Kidney (tissue), 22 donors: ENCODE measurements at places on chromosomes 1 and 21. TPM values are rescaled to one million over a fixed set of nuclear protein-coding genes. Genes with fewer than 3 reads are reported as not detected.

DNA sequence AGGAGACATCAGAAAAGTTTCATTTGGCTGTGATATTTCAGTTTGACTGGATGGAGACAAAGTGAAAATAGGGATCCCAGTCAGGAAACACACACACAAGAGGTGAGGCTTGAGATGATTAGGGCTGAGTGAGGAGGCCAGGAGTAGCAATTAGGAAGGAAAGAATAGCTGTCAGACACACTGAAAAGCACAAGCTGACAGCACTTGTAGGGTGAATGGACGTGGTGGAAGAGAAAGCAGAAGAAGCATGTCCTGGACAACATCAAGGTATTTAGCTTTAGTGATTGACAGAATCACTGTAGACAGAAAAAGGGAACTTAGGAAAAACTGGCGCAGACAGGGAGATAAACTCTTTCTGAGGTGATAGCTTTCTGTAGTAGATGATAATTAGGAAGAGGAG lies 347.7 kb downstream of the TGFB2 start:
- no peak for DNase-seq

DNA sequence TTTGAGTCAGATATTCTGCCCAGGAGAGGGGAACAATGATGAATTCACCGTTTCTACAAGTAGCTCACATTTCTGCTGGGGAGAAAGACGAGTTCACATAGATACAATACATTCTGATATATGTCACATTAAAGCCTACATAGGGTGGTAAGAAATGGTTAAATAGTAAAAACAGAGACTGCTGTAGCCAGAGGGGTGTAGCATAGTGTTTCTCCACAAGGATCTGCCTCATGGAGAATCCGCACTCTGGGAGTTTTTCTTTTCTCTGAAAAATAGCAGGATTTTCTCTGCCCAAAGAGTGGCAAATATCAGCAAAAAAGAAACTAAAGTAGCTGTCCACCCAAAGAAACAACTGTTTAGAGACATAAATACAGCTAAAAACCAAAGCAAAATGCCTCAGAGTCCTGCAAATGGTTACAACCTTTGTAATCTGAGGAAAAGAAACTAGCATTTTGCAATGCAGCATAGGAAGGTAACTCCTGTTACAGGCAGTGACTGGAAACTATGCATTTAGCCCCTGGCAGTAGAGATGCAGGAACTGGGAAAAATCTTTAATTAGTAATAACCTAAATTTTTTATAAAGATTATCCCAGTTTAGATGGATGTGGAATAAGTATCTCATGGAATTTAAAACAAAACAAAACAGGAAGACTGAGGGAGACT lies 1126.7 kb upstream of the ADGRL2 start:
- peak; percentile 30 for DNase-seq

GRCh38 chr1:150629115-150629928 lies at the start of gene ENSA:
TSS of gene ENSA (minus strand) at chr1:150629612. CDS start at chr1:150629470, 142 bp downstream.
- DNase-seq, result peak; percentile 100

GRCh38 chr1:3518756-3519155 lies 64.3 kb downstream of the ARHGEF16 start:
- DNase-seq, result no peak

DNA sequence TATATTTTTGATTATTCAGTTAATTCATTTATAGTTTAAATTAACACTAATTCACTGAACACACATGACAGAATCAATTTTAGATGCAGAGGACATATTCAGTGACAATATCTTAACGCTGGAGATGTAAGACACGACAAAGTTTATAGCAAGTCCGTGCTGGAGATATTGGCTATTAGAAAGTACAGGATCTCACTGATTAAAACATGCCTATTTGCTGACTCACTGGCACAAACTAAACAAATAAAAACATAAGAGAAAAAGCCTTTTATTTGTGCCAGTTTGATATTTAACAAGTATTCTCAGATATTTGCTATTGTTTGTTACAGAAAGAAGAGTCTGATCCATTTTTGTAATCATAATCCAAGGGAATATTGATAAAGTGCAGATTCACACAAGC lies 1122.9 kb upstream of the B3GALT2 start:
- DNase-seq, result no peak

- DNase-seq, result peak; percentile 73
Observed at GRCh38 chr1:234597894-234598293, 12.1 kb downstream of the IRF2BP2 start.

- DNase-seq, result no peak
Observed at GRCh38 chr21:42073145-42074099, 2.3 kb downstream of the UMODL1 start.

- DNase-seq, result peak; percentile 66
Observed at GRCh38 chr1:233025157-233025556, 74.7 kb downstream of the NTPCR start.

DNA sequence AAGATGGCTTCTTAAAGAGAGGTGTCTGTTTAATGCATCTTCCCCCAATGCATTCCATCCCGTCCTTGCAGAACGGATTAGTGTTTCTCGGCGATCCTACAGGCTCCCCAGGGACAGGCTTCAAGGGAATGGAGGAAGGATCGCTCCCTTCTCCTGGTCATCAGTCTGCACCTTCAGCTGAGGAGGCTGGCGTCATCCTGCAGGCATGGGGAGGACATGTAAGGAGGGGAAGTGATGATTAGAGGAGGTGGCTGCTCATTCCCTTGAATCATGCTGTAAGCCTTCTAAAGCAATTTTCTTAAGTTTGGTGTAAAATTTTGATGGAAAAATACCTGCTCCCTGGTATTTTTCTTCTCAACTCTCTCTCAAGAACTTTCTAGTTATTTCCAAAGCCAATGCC lies 603.6 kb downstream of the NPHP4 start:
- DNase-seq, result no peak

DNA sequence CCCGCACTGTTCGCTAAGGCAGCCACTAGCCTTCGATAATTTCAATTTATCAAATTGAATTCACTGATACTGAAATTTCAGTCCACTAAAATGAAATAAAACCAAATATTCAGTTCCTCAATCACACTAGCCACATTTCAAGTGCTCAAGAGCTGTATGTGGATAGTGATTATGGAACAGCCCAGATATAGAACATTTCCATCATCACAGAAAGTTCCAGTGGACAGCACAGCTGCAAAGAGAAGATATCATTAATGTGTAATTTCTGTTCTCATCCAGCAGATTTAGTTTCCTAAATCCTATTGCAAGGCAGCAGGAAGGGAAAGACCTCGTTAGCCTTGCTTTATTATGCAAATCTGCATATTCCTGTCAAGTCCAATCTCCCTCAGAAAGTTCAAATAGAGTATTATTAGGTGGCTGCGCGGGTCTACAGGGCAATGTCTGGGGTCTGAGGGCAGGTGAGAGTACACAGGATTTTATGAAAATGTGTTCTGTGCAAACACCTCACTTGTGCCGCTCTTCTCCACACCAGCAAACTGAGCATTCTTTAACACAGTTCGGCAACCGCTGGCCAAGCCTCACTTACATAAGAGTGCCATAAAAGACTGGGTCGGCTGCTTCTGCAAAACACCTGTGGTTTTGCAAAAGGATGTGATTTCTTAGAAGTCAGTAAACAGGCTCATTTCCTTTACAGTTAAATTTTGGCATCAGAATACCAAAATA lies 22.4 kb downstream of the CAPZB start:
- DNase-seq, result no peak

SPRR2E gene
- total RNA-seq, result not detected

TSPEAR gene
- 0.22 TPM for total RNA-seq

DNA sequence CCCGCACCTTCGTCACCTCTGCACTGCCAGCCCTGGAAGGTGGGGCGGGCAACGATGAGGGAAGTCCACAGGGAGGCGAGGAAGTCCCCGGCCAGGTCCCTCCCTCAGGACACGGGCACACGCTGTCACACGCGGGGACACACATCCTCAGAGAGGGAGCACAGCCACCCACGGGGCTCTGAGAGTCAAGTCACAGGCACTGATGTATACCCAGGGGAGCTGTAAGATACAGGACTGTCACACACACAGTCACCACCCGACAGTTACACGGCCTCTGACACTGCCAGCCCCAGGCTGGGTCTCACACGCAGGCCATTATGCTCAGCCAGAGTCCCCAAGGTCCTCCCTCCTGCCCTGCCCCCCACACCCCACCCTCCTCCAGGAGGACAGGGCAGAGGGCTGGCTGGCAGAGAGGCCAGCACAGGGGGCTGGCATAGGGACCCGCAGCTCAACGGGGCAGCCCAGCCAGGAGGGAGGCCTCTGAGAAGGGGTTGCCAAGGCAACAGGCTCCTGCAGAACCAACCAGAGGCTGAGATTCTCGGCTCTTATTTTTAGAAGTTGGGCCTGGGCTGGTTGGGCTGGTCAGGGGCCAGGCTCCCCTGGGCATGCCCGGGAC lies 17.7 kb upstream of the ADGRB2 start:
- DNase-seq, result peak; percentile 59

CLDN17 gene
- total RNA-seq, result not detected

- DNase-seq, result peak; percentile 10
Observed at GRCh38 chr1:60133000-60133673, 59.6 kb upstream of the C1orf87 start.
